Right lobe of liver (tissue), 6 donors: ENCODE measurements at places on chromosomes 16 and 17.

DNA sequence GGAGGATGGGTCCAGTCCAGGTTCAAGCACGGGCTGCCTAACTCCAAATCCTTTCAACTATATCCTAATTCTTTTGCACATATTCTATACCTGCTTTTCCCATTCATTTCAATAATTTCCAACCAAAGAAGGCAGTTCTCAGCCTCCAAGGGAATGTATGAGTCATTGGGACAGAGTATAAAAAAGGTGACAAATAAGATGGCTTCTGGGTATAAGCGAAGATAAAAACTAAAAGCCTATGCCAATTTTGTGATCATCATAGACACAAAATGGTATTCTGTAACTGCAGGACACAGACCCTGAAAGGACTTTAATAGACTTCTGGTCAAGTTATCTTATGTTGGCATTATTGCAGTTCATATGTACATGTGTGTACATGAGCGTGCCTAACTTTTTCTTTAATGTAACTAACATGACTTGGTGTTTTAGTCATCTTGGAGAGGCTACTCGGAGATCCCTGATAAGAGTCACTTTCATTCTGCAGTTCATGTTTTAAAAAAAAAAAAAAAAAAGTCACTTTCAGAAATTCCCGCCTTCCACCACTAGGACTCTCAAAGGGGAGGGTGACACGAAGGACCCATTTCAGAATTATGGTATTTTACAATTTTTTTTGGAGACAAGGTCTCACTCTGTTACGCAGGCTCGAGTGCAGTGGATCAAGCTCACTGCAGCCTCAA, 17.3 kb downstream of the COG1 start:
- no peak overlapping the region for H3K27ac ChIP-seq
- peaks cover 17% of the 10 kb centered on the region for H3K36me3 ChIP-seq
- no peaks in the 10 kb centered on the region for H3K4me1 ChIP-seq

DNA sequence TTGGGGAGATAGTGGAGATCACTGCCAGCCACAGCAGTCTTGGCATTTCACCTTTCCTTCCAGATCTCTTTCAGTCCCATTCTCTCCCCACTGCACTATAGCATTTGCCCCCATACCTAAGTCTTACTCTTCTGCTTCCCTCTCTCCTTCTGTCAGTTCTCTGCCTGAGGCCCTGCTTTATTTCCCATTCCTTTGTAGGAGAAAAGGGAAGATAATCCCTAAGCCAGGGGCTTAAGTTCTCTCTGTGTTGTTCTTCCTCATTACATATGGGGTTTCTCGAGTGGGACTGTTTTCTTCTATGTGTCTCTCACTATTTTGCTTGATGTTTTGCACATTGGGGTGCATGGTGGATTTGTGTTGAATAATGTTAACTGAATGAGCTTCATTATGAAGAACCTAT, 6.4 kb downstream of the KDM6B start:
- H3K27ac ChIP-seq: peak overlapping the region; percentile 99
- no peaks in the 10 kb centered on the region for H3K36me3 ChIP-seq
- H3K4me3 ChIP-seq: no peak overlapping the region
- no peak for DNase-seq
- H3K4me1 ChIP-seq: peaks cover 39% of the 10 kb centered on the region

GRCh38 chr16:63530974-63531373, 1494.7 kb upstream of the CDH8 start:
- H3K27me3 ChIP-seq: no peaks in the 10 kb centered on the region
- no peaks in the 10 kb centered on the region for H3K36me3 ChIP-seq
- H3K27ac ChIP-seq: no peak overlapping the region

DNA sequence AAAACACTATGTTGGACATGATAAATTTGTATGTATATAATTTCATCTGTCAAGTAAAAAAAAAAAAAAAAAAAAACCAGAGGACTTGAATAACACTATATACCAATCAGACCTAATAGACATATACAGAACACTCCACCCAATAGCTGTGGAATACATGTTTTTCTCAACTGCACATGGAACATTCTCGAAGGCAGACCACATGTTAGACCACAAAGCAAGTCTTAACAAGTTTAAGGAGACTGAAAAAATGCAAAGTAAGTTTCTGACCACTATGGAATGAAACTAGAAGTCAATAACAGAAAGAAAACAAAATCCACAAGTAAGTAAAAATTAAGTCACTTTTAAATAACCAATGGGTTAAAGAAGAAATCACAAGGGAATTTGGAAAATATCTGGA, 8.4 kb upstream of the CNTNAP4 start:
- no peaks in the 10 kb centered on the region for H3K36me3 ChIP-seq
- no peaks in the 10 kb centered on the region for H3K4me1 ChIP-seq
- H3K4me3 ChIP-seq: no peak overlapping the region
- H3K27me3 ChIP-seq: no peaks in the 10 kb centered on the region

DNA sequence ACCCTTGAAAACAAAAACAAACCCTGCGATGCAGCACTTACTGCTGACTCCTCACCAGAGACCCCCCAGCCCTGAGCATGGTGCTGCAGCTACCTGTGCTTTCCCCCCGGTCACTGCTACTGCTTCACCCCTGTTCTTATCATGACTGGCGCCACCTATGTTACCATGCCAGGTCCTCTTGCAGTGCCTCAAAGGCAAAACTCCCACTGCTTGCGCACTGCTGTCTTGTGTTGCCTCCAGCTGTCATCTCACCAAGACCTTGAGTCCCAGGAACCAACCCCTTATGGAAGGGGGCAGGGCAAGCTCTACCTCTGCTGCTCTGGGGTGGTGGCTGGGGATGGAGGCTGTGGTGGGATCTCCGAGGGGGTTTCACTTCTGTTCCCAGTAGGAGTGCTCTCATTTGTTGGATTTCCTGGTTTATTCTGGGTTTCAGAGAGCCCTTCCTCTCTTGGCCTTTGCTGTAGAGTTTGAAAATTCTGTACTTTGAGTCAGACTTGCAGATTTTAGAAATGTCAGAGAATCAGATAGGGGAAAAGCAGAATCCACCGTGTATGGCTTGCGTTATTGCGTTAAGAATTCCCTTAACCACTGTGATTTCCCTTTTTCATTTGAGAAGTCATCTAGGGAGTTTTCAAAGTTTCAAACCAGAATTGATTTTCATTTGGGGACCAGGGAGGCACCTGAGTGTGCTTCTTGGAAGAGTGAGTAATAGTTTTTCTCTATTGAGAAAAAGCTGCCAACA, 96.6 kb downstream of the SPECC1 start:
- H3K4me1 ChIP-seq: no peaks in the 10 kb centered on the region
- no peaks in the 10 kb centered on the region for H3K36me3 ChIP-seq
- no peaks in the 10 kb centered on the region for H3K27me3 ChIP-seq
- no peak overlapping the region for H3K27ac ChIP-seq
- H3K4me3 ChIP-seq: no peak overlapping the region
- DNase-seq: no peak

DNA sequence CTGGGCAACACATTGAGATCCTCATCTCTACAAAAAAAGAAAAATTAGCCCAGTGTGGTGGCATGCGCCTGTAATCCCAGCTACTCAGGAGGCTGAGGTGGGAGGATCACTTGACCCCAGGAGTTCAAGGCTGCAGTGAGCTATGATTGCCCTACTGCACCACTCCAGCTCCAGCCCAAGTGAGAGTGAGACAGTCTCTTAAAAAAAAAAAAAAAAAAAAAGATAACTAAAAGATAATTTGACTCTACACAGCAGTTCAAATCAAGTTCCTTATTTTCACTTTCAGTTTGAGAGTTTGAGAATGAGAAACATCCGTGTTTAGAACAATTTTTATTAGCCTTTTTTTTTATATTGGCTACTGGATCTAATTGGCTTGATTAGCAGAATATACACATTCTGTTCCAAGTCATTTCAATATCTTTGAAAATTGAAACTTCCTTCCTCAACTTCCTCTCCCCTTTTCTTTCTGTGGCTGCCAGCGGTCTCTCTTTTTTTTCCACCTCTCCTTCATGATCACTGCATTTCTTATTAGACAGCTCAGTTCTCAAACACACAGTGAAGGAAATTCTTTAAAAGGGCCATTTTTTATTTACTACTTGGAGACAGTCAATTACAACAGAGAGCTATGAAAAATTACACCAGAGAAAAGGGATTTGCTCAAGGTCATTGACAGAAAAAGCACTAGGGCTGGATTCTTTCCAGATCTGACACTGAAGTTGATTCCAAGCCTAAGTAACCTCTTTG, 4.5 kb upstream of the ACSF2 start:
- DNase-seq: no peak
- H3K4me3 ChIP-seq: peak overlapping the region; percentile 38
- no peaks in the 10 kb centered on the region for H3K27me3 ChIP-seq

DNA sequence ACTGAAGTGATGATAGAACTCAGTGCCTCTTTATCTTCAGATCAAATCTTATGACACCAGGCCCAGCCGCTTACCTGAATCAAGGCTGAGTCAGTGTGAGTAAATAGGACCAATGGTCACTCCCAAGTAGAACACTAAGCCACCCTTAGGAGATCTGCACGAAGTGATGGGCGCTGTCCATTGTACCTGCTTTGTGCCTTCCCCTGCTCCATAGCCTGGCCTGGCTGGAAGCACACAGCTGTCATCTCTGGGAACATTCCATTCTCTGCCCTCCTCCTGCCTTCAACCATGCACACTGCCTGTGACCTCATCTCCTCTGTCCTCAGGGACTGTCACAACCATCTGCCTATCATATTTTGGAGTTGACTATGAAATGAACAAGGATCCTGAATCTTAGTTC, 279.5 kb upstream of the ASIC2 start:
- no peaks in the 10 kb centered on the region for H3K36me3 ChIP-seq
- H3K27ac ChIP-seq: no peak overlapping the region
- H3K4me3 ChIP-seq: no peak overlapping the region
- H3K27me3 ChIP-seq: no peaks in the 10 kb centered on the region

- peak overlapping the region; percentile 52 for H3K27ac ChIP-seq
- H3K36me3 ChIP-seq: no peaks in the 10 kb centered on the region
- H3K4me1 ChIP-seq: peaks cover 22% of the 10 kb centered on the region
- DNase-seq: no peak
- no peaks in the 10 kb centered on the region for H3K27me3 ChIP-seq
These were observed 24.7 kb downstream of the LIMD2 start for GRCh38 chr17:63675231-63675606.

GRCh38 chr17:29771546-29771945, 148.8 kb upstream of the CORO6 start:
- no peak for DNase-seq
- no peak overlapping the region for H3K27ac ChIP-seq
- no peaks in the 10 kb centered on the region for H3K36me3 ChIP-seq
- no peak overlapping the region for H3K4me3 ChIP-seq
- H3K4me1 ChIP-seq: no peaks in the 10 kb centered on the region

- no peak overlapping the region for H3K27ac ChIP-seq
- H3K27me3 ChIP-seq: no peaks in the 10 kb centered on the region
- no peak for DNase-seq
- H3K4me1 ChIP-seq: no peaks in the 10 kb centered on the region
These were observed 112.5 kb downstream of the MAP2K4 start for GRCh38 chr17:12133183-12133582.

GRCh38 chr16:82010649-82011048, 621 bp downstream of the SDR42E1 start:
- H3K4me1 ChIP-seq: no peaks in the 10 kb centered on the region
- H3K36me3 ChIP-seq: no peaks in the 10 kb centered on the region
- peak overlapping the region; percentile 69 for H3K4me3 ChIP-seq
- no peaks in the 10 kb centered on the region for H3K27me3 ChIP-seq

- no peaks in the 10 kb centered on the region for H3K27me3 ChIP-seq
- peaks cover 18% of the 10 kb centered on the region for H3K4me1 ChIP-seq
- H3K27ac ChIP-seq: no peak overlapping the region
- H3K4me3 ChIP-seq: no peak overlapping the region
- no peaks in the 10 kb centered on the region for H3K36me3 ChIP-seq
- no peak for DNase-seq
These were observed 120.1 kb downstream of the RAB11FIP4 start for GRCh38 chr17:31511580-31511979.

GRCh38 chr17:81706757-81707624, 3.8 kb downstream of the MRPL12 start:
- no peak overlapping the region for H3K27ac ChIP-seq
- DNase-seq: no peak
- H3K4me3 ChIP-seq: no peak overlapping the region
- H3K36me3 ChIP-seq: peaks cover 4% of the 10 kb centered on the region

GRCh38 chr17:59361386-59361785, 29.9 kb downstream of the YPEL2 start:
- no peak overlapping the region for H3K27ac ChIP-seq
- H3K4me1 ChIP-seq: peaks cover 5% of the 10 kb centered on the region
- no peak overlapping the region for H3K4me3 ChIP-seq

- H3K4me1 ChIP-seq: no peaks in the 10 kb centered on the region
- no peaks in the 10 kb centered on the region for H3K27me3 ChIP-seq
- peak overlapping the region; percentile 72 for H3K27ac ChIP-seq
- H3K4me3 ChIP-seq: peak overlapping the region; percentile 88
- DNase-seq: no peak
These were observed 857 bp downstream of the TANGO6 start for GRCh38 chr16:68844211-68844564.

DNA sequence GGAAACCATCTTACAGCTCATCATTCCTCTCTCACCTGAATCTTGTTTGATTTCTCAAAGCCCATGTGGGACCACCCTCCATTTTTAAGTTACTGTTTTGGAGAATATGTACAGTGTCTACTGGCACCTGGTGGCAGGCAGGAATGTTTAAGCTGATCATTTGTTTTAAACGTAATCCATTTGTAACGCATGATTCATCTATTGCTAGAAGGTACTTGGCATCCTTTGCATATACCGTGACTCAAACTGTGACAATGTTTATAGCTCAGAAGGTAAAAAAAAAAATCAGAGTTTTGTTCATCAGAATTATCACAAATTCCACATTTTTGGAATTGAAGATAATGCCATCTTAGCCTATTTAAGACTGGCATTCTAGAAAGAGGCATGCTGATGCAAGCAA, 1007.5 kb upstream of the EEF2KMT start:
- DNase-seq: no peak
- H3K4me3 ChIP-seq: no peak overlapping the region
